Posterior cingulate gyrus (tissue), 11 donors: ENCODE measurements at places on chromosomes 13 and 19.

DNA sequence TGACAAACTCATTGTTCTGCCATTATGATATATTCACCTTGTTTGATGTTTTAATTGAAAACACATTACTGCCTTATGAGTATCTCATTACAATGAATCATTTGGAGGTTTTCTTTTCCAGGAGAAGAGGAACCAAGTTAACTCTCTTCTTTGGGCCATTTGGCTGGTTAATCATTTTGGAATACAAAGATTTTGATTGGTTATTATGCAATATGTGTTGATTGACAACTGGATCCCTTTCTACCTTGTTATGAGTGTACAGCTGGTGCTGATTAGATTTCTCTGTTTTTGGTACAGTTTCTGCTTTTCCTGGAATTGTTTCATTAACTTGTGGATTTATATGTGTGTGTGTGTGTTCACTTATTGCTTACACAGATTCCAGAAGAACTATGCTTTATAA lies 49.2 kb upstream of the RGCC start:
- no peak for DNase-seq

DNA sequence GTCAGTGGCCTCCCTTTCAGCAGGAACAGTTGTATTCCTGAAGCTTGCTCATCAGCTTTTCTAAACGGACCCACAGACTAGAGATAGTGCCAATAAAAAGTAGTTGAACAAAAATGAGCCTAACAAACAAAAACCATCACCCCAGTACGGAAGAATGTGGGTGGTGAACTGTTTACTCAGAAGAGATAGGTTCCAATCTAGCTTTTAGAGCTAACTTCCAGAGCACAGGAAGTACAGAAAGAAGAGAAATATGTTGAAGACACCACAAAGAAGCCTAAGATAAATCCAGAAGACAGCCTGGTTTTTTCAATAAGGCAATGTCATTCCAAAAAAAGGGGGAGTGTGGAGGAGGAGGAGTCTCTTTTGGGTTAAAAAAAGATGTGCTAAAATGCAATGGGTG lies 2.8 kb upstream of the LMO7 start:
- no peak for DNase-seq

DNA sequence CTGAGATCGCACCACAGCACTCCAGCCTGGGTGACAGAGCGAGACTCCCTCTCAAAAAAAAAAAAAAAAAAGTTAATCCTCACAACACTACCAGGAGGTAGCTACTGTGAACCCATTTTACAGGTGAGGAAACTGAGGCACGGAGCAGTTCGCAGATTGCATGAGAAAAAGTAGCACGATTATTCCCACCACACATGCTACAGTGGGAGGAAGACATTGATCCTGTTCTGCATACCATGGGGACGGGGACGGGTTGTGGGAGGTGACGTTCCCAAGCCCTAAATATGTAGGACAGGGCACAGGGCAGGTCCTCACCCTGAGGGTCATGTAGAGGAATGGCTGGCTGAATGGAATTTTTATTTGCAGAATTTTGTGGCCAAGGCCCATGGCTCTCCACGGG lies 23.7 kb downstream of the CLEC17A start:
- DNase-seq: no peak

- DNase-seq: no peak
These were observed 961 bp upstream of the VSIG10L start for GRCh38 chr19:51342631-51343569.

DNA sequence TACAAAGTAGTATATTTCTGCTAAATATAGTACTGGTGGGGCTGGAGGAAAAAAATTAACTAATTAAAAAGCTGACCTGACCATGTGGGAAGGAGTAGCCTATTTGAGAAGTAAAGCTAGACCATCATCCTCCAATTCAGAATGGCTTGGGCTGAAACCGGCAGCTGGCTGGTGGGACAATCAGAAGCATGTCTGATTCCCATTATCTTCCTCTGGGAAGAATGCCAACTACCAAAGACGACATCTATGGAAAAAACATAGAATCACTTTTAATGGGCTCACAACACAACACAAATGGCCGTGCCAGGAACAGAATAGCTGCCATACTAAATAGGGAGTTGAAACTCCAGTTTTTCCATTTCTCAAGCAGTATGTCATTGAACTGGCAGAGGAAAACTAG lies 120.4 kb upstream of the FREM2 start:
- no peak for DNase-seq

- DNase-seq: no peak
These were observed 44.4 kb downstream of the GPC6 start for GRCh38 chr13:93270769-93271742.

DNA sequence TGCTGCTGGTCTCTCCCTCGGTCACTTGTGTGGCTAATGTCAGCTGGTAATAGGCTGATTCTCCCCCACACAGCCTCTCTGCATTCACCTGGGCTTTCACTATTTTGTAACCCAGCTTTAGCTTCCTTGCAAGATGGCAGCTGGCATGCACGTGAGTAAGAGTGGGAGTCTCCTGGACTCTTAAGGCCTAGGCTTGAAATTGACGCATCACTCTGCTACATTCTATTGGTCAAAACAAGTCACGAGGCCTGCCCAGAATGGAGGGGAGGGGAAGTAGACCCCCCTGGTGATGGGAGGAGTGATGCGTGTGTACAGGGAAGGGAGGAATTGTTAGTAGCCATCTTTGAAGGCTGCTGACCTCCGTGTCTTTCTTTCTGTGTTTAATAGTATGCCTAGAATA lies 24.9 kb upstream of the PNMA8B start:
- no peak for DNase-seq

- no peak for DNase-seq
These were observed 4.4 kb upstream of the KCNN4 start for GRCh38 chr19:43784981-43785808.

DNA sequence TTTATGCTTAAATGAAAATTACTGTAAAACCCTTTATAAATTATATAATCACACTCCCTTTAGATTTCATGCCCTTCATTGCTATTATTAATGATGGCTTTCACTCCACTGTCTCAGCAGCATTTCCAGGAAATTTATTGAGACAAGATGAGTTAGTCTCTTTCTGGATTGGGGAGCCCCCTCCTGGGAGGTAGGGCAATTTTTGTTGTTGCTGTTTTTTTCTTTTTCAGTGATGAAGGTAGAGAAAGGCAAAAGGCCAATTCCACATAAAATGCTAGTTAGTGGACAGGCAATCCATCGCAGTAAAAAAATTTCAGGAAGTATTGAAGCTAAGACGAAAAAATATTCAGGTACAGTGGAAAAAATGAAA lies 80.2 kb downstream of the TEX26 start:
- no peak for DNase-seq

- no peak for DNase-seq
These were observed 24.9 kb upstream of the SIGLEC11 start for GRCh38 chr19:49985871-49986270.

DNA sequence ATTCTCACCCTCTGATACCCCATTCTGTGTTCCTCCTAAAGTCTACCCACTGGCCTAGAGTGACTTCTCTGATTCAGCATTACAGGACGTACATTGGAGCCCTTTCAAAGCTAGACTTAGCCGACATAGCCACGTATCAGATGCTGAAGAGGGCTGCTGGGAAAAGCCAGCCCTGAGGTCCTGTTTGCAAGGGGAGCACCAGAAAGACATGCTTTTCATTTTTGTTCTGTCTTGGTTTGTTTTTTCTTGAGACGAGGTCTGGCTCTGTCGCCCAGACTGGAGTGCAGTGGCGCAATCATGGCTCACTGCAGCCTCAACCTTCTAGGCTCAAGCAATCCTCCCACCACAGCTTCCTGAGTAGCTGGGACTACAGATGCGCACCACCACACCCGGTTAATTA lies 6.3 kb upstream of the ZSWIM4 start:
- DNase-seq: no peak

DNA sequence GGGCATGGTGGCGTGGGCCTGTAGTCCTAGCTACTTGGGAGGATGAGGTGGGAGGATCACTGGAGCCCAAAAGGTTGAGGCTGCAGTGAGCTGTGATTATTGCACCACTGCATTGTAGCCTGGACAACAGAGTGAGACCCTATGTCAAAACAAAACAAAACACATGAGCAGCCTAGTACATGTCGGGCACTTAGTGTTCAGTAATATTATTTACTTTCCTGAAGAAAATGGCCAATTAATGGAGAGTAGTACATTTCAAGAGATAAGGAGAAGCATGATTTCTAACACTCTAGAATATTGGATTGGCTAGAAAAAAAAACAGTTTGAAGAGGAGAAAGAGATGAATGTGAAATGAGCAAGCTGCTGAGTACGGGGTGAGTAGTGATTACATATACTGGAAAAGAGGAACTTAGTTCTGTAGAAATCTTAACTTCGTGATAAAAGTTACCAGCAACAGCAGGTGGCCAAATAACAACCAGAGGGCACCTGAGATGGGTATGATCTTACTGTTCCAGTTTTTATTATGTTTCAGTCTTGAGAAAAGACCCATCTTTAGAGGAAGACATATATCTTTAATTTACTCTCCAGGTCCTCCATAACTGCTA lies 36.2 kb downstream of the SPATA13 start:
- DNase-seq: no peak

- DNase-seq: no peak
These were observed 43.5 kb upstream of the PCCA start for GRCh38 chr13:100045355-100045754.

GRCh38 chr13:49214917-49215376 lies 5.2 kb upstream of the MLNR start:
- DNase-seq: no peak

GRCh38 chr13:109357751-109358471 lies 428.5 kb downstream of the IRS2 start:
- no peak for DNase-seq

GRCh38 chr13:98467263-98467985 lies 109.5 kb downstream of the STK24 start:
- DNase-seq: no peak

DNA sequence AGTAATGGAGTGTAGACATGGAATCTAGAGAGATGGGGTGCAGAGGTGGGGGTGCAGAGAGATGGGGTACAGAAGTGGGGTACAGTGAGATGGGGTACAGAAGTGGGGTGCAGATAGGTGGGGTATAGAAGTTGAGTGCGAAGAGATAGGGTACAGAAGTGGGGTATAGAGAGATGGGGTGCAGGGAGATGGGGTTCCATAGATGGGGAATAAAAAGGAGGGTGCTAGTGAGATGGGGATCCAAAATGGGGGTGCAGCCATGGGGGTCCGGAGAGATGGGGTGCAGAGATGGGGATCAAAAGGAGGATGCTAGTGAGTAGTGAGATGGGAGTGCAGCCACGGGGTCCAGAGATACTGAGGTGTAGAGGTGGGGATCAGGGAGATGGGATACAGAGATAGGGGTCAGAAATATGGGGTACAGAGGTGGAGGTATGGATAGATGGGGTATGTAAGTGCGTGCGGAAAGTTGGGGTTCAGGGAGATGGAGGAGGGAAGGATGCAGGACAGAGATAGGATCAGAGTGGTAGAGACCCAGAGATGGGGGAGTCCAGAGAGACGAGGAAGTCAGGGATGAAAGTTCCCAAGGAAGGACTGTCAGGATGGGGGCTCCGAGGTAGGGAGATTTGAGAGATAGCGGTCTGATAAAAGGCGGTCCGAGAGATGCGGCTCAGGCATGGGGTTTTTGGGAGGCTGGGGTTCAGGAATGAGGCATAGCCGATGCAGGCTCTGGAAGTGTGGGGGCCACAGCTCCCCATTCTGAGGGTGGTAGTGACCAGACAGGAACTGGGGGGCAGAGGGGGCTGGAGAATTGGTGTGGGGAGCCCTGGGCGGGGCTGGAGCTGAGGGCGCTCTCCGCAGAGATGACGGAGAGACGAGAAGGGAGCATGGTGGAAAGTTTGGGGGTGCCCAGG lies 3.4 kb downstream of the PALM3 start:
- DNase-seq: no peak

- DNase-seq: no peak
These were observed 41.7 kb upstream of the CEACAM20 start for GRCh38 chr19:44570984-44571684.

- peak; percentile 66 for DNase-seq
These were observed 49.7 kb upstream of the MAP3K10 start for GRCh38 chr19:40141551-40141950.

GRCh38 chr19:43708716-43709115 lies 7.2 kb upstream of the IRGC start:
- peak; percentile 20 for DNase-seq

DNA sequence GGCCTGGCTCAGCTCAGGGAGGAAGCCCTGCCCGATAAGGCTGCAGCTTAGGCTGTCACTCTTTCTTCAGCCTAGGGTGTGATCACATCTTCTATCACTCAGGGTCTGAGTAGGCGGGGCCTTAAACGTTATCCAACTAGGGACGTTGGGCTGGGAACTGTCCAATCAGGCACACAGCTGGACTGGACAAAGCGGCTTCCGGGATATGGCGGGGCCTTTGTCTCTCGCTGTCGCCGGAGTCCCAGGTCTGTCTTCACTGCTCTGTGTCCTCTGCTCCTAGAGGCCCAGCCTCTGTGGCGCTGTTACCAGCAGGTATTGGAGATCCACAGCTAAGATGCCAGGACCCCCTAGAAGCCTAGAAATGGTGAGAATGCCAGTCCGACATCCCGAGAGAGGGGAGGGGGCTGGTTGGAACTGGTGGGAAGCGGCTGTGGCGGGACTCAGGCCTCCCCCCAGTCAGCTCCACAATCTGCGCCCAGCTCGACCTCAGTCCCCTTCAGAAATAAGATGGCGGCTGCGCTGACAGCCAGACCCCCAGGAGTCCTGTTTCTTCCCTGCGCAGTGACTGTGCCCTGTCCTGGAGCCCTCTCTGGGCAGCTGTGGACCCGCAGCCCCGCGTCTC lies at the start of gene ZNF254:
ZNF254 (plus strand) TSS at position 214 of the 622 bp plus-strand sequence; CDS start at position 335, 121 bp downstream.
- DNase-seq: peak; percentile 97

DNA sequence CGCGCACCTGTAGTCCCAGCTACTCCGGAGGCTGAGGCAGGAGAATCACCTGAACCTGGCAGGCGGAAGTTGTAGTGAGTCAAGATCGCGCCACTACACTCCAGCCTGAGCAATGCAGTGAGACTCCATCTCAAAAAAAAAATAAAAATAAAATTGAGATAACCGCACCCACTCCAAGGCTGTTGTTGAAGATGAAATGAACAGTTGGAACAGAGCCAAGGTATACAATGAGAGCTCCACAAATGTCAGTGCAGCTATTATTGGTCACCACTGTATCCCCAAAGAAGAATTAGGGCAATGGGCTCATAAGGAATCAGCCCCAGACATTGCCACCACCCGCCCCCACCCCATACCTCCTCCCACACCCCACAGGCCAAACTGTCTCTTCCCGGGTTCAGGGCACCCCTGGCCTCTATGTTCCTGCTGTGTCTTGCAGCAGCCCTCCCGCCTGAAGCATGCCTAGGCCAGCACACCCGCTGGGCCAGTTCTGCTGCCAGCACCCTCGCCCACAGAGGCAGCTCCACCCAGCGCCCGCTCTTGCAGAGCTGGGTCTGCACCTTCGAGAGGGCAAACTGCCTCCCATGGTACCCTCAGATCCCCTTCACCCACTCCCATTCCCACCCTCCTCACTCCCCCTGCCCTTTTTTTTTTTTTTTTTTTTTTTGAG lies 3.5 kb upstream of the S1PR5 start:
- no peak for DNase-seq

DNA sequence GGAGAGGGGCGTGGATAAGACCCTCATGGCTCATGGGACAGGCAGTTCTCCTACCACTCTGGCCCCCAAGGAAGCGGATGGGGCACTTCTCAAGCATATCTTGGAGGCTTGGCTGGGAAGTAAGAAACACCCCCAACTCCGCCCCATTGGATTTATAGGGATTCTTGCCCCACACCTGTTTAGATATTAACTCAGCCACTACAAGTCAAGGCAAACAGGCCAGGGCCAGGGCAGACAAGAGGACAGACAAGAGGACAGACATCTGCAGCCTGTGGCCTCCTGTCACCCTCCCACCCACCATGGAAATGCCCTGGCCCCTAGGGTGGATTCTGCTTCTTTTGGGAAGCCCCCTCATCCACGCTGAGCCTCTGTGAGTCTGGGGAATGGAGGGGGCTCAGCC lies 24.1 kb downstream of the RDH8 start:
- no peak for DNase-seq
